ENCODE measurements at places on chromosomes 1 and 21.

DNA sequence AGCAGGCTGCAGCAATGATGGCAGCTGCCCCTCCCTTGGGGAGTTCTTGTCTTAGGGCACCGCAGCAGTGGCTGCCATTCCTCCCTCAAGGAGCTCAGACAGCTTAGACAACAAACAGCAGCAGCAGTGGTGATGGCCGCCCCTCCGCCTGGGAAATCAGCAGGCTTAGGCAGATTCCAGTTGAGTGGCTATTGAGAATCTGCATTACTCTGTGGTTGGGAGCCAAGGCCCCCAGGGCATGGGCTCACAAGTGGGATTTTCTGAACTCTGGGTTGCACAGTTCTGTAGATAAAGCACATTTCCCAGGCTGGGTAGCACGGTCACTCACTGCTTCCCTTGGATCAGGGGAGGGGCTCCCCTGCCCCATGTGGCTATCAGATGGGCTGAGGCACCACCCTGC lies 1280.7 kb upstream of the TMPRSS15 start:
- no peak for DNase-seq

GRCh38 chr1:63693944-63694571 lies 79.8 kb upstream of the ROR1 start:
- no peak for DNase-seq

DNA sequence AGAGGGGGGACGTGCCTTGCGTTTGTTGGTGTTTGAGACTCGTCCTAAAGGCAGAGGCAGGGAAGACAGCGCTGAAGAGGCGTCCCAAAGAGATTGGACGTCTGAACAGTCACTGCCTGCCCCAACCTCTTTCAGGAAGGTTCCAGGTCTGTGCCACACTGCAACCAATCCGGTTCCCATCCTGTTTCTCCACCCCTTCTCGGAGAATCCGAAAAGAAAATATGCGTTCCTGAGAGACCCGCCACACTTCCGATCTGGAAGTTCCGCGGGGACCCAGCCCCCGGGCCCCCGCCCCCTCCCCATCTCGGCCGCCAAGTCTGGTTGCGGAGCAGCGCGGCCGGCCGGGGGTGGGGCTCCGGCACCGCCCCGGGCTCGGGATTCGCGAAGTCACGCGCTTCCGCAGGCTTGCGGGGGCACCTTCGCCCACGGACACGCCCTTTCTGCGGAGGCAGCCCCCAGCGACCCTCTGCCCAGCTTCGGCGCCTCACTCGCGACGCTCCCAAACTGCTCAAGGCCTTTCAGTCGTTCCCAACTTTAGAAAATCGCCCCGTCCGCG lies 124.5 kb upstream of the DPYD start:
- no peak for DNase-seq

DNA sequence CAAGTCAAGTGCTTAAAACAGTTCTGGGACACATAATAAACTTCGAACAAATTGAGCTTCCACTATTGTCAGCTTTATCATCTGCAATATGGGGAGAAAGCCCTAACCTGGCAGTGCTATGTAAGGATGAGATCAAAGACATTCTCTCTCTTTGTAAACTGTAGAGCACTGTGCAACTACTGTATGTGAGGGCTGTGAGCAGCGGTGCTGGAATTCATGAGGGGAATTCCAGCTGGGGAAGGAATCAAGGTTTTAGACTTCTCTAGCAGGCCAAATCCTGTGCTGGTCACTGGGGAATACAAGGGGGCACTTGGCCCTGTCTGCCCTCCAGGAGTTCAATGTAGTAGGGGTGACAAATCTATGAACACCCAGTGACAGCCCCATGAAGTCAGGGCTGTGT lies 9.3 kb downstream of the FAM151A start:
- no peak for DNase-seq

- DNase-seq, result no peak
These were observed 24.7 kb downstream of the ZYG11A start for GRCh38 chr1:52867087-52867863.
